SW 1271 (cell line): ENCODE measurements at places on chromosomes 16 and 17.

GRCh38 chr17:16820979-16821543 is 131.0 kb downstream of the CCDC144A start:
- no peak for DNase-seq

DNA sequence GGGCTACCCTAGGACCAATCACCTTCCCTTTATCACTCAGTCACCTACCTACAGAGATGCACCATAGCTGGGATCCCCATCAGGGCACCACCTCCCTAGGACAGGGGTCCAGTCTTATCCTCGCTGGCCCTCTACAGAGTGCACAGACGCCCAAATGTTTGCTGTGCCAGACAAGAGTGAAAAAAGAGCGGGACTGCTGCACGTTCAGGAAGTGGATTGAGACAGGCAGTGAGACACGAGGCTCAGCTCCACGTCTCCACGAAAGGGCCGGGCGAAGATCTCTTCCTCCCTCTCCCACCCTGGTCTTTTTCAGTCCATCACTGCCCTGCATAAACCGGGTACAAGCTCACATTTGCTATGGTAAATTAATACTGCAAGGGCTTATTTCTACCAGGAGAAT is 95.5 kb downstream of the ZFHX3 start:
- DNase-seq = no peak

- DNase-seq = no peak
Measured at GRCh38 chr17:13160296-13160695, 142.5 kb upstream of the ELAC2 start.

GRCh38 chr17:179066-179432 is 2.4 kb downstream of the DOC2B start:
- DNase-seq = no peak
